ENCODE measurements at places on chromosomes 6 and 20.

- DNase-seq, result no peak
Measured at GRCh38 chr6:159360306-159360705, 191.1 kb downstream of the FNDC1 start.

DNA sequence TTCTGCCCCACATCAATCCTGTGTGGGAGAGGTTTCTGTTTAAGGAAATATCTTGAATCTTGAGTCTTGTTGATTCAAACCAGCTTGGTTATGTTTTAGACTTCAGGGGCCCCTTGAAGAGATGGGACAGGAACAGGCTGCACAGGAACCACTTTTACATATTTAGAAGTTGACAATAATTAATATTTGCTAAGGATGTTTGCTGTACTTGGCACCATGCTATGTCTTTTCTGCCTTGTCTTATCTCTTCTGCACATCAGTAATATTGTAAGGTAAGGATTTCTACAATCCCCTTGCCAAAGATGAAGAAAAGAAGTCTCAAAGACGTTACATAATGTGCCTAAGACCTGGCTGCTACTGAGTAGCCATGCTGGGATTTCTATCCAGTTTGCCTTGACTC, 48.0 kb upstream of the PMEPA1 start:
- DNase-seq, result no peak

- no peak for DNase-seq
Measured at GRCh38 chr20:47843886-47844567, 58.7 kb upstream of the SULF2 start.

DNA sequence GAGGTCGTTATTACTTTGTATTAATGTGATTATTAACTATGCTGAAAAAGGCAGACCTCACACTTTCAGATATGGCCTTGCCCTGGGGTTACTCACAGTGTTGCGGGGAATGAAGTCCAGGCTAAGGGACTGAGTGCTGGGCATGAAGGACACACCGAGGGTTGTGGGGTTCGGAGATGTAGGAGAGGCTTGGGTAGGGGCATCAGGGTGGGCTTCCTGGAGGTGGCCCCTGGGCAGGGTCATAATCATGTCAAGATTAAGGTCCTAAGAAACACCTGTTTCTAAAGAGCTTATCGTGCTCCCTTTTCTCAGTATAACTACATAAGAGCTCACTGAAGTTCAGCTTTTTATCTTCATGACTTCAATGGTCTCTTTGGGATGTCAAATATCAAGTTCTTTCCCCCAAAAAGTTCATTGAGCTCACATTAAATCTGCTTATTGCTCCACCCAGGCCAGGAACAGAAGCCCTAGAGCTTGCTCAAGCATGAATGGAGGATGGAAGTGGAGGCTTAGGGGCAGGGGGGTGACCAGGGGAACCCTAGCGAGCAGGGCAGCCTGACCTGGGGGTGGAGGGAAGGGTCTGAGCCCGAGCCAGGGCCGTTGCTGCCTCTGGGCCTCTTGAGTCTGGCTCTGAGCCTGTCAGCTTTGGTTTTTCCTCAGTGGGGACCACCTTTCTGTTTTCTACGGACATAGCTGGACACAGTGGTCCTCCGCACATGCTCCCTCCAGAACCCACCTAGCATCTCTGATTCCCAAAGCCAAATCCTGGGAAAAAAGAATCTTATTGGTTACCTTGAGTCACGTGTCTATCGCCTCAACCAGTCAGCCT, 37.3 kb upstream of the TGM2 start:
- no peak for DNase-seq

DNA sequence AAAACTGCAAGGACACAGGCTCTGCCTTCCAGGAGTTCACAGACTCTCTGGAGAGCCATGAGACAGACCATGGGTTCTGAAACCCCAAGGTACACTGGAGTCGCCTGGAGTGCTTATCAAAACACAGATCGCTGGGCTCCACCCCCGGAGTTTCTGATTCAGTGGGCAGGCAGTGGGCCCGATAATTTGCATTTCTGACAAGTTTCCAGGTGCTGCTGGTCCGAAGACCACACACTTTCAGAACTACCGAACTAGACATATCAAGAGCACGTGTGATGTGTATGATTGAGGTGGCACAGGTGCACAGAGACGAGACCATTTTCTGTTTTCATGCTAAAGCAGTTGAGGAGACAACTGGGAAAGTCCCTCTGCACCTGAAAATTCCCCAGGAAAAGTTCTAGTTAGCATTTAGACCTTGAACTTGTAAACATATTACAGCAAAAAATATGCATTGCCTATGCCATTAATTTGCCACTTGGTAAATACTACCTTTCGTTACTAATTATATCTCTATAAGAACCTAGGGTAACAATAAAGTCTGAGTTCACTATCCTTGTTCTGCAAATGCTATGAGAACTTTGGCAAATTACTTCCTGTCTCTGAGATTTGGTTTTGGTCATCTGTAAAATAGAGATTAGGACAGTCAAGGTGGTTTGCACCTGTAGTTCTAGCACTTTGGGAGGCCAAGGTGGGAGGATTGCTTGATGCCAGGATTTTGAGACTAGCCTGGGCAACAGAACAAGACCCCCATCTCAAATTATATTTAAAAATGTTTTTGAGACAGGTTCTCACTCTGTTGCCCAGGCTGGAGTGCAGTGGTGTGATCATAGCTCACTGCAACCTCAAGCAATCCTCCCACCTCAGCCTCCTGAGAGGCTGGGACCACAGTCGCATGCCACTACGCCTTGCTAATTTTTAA, 14.3 kb upstream of the PIM1 start:
- no peak for DNase-seq

GRCh38 chr20:48026981-48027592, 241.8 kb upstream of the SULF2 start:
- no peak for DNase-seq

Data from CD8-positive, alpha-beta memory T cell (primary cell).